ENCODE measurements at places on chromosomes 6 and 20. TPM values are rescaled to one million over a fixed set of nuclear protein-coding genes. Genes with fewer than 3 reads are reported as not detected.
A peak's percentile ranks its signal among the peaks of the same experiment; 100 is the strongest.

Gene FRS3
- 3.8 TPM for total RNA-seq

Gene TAGAP
- 4.2 TPM for total RNA-seq

Gene LPA
- total RNA-seq: not detected

DNA sequence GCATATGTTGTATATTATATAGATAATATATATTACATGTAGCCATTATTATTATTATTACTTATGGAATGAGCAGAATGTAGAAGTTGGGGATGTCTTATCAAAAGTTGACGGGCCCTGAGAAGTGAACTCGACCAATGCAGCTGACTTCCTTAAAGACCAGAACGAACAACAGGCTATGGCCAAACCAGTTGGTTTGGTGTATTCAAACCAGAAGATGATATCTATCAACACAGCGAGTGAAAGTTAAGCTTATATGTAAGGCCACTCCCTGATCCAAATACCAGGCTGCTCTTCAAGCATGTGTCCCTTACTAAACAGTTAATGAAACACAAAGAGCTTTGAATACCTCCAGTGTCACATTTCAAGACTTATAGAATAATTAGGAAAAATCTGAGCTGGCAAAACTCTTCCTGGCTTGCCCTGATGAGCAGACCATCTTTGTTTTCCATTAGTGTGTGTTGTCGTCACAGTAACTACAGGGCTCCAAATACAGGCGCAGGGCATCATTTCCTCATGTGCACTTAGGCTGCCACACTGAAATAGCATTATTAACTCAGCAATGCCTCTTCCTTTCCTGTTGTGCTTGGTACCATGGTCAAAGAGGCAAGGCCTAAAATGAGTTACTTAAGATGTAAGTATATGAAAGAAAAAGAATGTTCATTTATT is 6.6 kb downstream of the FILIP1 start:
- H3K4me1 ChIP-seq: no peaks in the 10 kb centered on the region
- no peaks in the 10 kb centered on the region for H3K27me3 ChIP-seq
- H3K4me3 ChIP-seq: no peak overlapping the region
- no peak overlapping the region for H3K27ac ChIP-seq
- no peak for DNase-seq

- no peak for DNase-seq
- no peaks in the 10 kb centered on the region for H3K36me3 ChIP-seq
- H3K4me3 ChIP-seq: no peak overlapping the region
- no peaks in the 10 kb centered on the region for H3K27me3 ChIP-seq
These were observed 19.1 kb upstream of the SIRPD start for GRCh38 chr20:1576641-1577040.

DNA sequence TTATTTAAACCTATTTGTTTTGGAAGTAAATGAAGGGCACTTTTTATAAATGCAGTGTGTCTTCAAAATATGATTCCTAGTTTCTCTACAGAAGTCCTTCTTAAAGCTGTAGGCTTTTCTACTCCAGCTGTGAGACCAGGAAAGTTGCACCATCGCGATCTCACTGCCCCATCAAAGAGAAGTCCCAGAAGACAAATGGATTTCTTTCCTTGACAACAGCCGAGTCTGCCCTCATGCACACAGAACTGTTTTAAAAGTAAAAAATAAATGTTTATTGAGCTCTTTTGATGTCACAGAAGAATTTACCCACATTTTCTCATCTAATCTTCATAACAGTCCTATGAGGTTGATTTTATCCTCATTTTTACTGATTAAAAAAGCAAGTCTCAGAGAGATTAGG is 324.4 kb upstream of the NT5E start:
- DNase-seq: no peak
- no peaks in the 10 kb centered on the region for H3K27me3 ChIP-seq
- no peaks in the 10 kb centered on the region for H3K36me3 ChIP-seq
- no peak overlapping the region for H3K4me3 ChIP-seq
- no peak overlapping the region for H3K27ac ChIP-seq

DNA sequence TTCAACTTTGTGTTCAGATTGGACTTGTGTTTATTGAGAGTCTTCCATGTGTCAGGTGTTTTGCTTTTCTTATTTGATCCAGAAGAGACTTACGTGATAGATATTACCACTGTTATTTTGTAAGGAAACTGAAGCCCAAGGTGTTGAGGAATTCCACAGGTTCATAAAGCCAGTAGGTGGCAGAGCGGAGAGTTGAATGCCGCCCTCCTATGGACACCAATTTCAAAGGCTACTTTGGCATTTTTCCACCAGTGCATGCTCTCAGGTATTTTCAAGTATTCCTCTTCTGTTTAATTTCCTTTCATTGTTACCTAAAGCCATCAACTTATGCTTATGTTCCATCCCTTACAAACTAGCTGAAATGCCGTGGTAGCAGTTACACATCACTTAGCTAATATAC is 14.0 kb upstream of the COL10A1 start:
- no peaks in the 10 kb centered on the region for H3K4me1 ChIP-seq
- no peaks in the 10 kb centered on the region for H3K27me3 ChIP-seq
- no peak overlapping the region for H3K27ac ChIP-seq
- no peak for DNase-seq
- H3K4me3 ChIP-seq: no peak overlapping the region

- peak; percentile 31 for DNase-seq
- no peaks in the 10 kb centered on the region for H3K36me3 ChIP-seq
- H3K27ac ChIP-seq: peak within 1 kb of the TSS; percentile 83
- H3K4me3 ChIP-seq: peak within 1 kb of the TSS; percentile 58
- H3K27me3 ChIP-seq: no peaks in the 10 kb centered on the region
These were observed at the start of gene ZNF391 for GRCh38 chr6:27388293-27389197. ZNF391 (plus strand) TSS chr6:27388759; CDS start chr6:27400371, 11,612 bp downstream.

- H3K4me3 ChIP-seq: no peak overlapping the region
- H3K4me1 ChIP-seq: peaks cover 9% of the 10 kb centered on the region
- H3K27ac ChIP-seq: peak overlapping the region; percentile 7
- no peak for DNase-seq
- no peaks in the 10 kb centered on the region for H3K36me3 ChIP-seq
- H3K27me3 ChIP-seq: no peaks in the 10 kb centered on the region
These were observed 62.2 kb downstream of the UBE2V1 start for GRCh38 chr20:50050660-50051308.

DNA sequence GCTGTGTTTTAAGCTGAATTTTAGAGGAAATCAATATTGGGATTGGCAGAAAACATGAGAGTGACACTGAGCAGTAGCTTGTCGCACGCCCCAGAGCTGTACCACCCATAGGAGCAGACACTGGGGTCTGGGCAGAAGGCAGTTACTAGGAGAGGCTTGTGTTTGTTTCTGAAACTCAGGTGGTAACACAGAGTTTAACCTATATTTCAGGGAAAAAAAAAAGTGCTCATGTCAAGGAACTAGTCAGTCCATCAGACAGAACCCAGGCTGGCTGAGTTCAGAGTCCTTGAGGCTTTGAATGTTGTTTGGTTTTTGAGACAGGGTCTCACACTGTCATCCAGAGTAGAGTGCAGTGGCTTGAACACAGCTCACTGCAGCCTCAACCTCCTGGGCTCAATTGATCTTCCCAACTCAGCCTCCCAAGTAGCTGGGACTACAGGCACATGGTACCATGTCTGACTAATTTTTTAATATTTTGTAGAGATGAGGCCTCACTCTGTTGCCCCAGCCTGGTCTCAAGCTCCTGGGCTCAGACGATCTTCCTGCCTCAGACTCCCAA is 6.6 kb downstream of the SLC22A1 start:
- no peak overlapping the region for H3K27ac ChIP-seq
- H3K4me3 ChIP-seq: no peak overlapping the region
- H3K4me1 ChIP-seq: no peaks in the 10 kb centered on the region
- DNase-seq: no peak
- H3K27me3 ChIP-seq: no peaks in the 10 kb centered on the region

DNA sequence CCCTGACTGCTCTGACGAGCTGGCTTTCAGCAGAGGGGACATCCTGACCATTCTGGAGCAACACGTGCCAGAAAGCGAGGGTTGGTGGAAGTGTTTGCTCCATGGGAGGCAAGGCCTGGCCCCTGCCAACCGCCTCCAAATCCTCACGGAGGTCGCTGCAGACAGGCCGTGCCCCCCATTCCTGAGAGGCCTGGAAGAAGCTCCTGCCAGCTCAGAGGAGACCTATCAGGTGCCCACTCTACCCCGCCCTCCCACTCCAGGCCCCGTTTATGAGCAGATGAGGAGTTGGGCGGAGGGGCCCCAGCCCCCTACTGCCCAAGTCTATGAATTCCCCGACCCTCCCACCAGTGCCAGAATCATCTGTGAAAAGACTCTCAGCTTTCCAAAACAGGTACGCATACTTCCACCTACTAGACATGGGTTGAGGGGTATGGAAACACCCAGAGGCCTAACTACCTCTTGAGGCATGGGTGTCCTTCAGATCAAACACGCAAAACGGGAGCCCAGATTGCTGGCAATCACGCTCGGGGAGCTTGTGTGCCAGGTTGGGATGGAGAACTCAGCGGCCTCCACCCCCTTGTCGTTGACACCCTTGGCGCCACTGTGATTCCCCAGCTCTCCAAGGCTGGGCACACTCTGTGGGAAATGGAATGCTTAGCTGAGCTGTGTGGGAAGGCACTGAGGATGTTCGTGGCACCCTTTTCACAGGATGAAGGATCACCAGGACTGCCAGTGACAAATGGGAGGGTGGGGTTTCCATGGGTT is 25.3 kb downstream of the CASS4 start:
- H3K27ac ChIP-seq: no peak overlapping the region
- no peaks in the 10 kb centered on the region for H3K36me3 ChIP-seq
- no peaks in the 10 kb centered on the region for H3K27me3 ChIP-seq
- H3K4me3 ChIP-seq: no peak overlapping the region
- H3K4me1 ChIP-seq: no peaks in the 10 kb centered on the region

GRCh38 chr6:10429638-10430427 is 15.0 kb upstream of the TFAP2A start:
- no peak for DNase-seq
- no peaks in the 10 kb centered on the region for H3K27me3 ChIP-seq
- H3K36me3 ChIP-seq: no peaks in the 10 kb centered on the region
- peak overlapping the region; percentile 77 for H3K27ac ChIP-seq
- no peaks in the 10 kb centered on the region for H3K4me1 ChIP-seq
- H3K4me3 ChIP-seq: peak overlapping the region; percentile 56

GRCh38 chr20:17735206-17735804 is 35.5 kb downstream of the BANF2 start:
- H3K4me1 ChIP-seq: no peaks in the 10 kb centered on the region
- no peaks in the 10 kb centered on the region for H3K36me3 ChIP-seq
- H3K27ac ChIP-seq: no peak overlapping the region
- H3K4me3 ChIP-seq: no peak overlapping the region
- DNase-seq: no peak

DNA sequence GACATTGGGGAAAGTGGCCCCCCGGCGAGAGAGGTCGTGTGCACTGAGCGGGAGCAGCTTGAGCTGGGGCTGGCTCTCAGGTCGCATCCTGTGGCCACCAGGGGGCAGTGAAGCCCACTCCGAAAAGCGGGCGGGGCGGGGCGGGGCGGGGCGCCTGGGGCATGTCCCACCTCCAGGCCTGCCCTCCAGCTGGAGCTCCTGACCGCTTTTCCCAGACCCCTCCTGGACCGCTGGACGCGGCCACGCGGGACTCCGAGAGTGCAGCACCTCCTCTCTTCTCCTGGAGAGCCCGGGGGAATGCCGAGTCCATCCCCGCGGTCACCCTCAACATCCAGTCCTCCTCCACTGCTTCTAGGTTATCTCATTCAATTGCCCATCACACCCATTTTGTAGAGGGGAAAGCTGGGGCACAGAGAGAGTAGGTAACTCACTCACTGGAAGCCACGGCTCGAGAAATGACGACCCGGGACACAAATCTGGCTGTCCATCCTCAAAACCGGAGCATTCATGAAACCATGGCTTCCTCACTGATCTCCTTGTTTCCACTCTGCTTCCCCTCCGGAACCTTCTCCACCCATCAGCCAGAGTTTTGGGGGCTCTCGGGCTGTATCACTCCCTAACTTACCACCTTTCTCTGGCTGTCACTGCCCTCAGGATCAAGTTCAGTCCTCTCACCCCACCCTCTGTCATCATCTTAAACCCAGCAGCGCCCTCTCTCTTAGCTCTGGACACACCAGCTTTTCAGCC is 24.1 kb downstream of the COX4I2 start:
- H3K27me3 ChIP-seq: no peaks in the 10 kb centered on the region
- peaks cover 3% of the 10 kb centered on the region for H3K4me1 ChIP-seq
- peak overlapping the region; percentile 73 for H3K27ac ChIP-seq
- DNase-seq: peak; percentile 70

GRCh38 chr6:37794825-37795224 is 24.7 kb upstream of the ZFAND3 start:
- H3K27me3 ChIP-seq: no peaks in the 10 kb centered on the region
- no peak for DNase-seq
- no peaks in the 10 kb centered on the region for H3K36me3 ChIP-seq
- H3K4me1 ChIP-seq: no peaks in the 10 kb centered on the region

DNA sequence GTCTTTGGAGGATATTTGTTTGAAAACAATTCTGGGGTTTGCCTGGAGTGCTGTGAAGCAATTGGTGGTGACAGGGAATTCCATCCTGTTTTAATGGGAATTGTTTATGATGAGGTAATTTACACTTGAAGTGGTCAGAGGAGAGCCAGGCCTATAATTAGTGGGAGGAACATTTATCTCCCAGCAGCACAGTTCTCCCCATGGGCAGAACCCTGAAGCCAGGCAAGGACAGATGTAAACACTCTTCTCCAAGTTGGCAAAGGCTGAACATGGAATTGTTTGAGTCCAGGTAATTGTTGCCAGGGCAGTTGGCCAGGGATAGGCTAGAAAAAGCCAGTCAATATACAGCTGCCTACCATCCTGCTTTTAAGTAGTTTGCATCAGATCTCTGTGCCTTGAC is 789.7 kb downstream of the FRK start:
- H3K27ac ChIP-seq: no peak overlapping the region
- DNase-seq: no peak
- H3K4me3 ChIP-seq: no peak overlapping the region
- H3K27me3 ChIP-seq: no peaks in the 10 kb centered on the region

DNA sequence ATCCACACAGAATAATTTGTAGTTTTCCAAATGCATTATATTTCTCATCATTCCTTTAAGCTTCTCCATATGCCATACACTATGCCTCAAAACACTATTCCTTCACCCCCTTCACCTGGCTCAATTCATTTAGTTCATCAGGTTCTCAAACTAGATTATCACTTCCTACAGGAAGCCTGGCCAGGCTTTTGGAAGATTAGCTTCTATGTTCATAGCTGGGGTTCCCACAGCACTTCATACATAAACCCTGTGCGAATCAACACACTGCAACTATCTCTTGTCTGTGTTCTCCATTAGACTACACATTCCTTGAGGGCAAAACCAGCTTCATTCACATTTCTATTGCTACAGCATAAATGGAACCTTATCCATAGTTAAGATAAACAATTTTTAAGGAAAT is 40.5 kb upstream of the PLN start:
- no peak overlapping the region for H3K27ac ChIP-seq
- no peak overlapping the region for H3K4me3 ChIP-seq
- DNase-seq: no peak

DNA sequence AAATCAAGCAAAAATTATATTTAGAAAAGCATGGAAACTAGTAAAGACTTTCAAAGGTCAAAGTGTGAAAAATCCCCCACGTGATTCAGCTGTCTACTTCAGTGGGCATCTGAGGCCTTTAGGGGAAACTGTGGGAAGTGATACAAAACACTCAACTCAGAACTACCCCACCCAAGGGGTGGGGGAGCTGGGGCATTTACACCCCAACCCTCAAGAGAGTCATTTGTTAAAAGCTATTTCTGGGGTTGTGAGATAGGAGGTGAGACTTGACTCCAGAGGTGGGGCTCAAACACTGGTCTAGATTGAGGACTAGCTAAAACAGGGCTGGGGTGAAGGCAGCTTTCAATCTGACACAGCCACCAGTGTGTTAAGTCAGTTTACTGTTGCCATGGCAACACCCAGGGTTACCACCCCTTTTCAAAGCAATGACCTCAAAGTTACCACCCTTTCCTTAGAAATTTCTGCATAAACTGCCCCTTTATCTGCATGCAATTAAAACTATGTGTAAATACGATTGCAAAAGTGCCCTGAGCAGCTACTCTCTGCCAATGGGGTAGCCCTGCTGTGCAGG is 9.9 kb upstream of the GTSF1L start:
- H3K4me1 ChIP-seq: no peaks in the 10 kb centered on the region
- no peaks in the 10 kb centered on the region for H3K27me3 ChIP-seq
- H3K4me3 ChIP-seq: no peak overlapping the region
- no peaks in the 10 kb centered on the region for H3K36me3 ChIP-seq

All from breast epithelium (tissue), 4 donors.